Activated gamma-delta T cell (primary cell): ENCODE measurements at places on chromosomes 12 and 14.

DNA sequence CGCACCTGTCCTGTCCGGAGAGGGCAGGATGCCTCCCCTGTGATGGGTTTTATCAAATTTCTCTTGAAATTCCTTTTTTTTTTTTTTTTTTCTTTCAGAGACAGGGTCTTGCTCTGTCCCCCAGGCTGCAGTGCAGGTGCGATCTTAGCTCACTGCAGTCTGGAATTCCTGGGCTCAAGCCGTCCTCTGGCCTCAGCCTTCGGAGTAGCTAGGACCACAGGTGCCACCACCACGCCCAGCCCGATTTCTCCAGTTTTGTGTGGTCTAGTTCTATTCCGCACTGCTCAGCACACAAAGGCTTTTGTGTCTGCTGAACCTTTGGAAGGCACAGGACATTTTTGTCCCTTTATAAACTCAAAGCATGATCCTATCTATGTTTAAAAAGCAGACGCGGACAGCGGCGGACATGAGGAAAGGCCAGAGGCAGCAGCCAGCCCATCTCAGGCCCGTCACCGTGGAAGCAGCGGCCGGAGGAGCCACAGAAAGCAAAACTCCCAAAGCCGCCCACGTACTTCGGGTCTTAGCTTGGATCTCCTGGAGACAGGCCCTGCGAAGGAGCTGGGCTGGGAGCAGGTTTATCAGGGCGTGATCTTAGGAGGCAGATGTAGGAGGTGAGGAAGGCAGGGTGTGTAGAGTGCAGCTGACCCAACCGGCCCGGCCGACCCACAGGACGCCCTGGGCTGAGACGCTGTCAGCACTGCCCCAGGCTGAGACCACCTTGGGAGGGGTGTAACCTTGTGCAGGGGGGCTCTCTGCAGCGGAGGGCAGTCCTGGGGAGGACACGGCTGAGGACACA is 30.9 kb upstream of the FBRSL1 start:
- no peak for DNase-seq

GRCh38 chr12:59668674-59669073 is 72.8 kb downstream of the SLC16A7 start:
- DNase-seq, result no peak

- DNase-seq, result no peak
Observed at GRCh38 chr12:74559728-74560127, 22.1 kb downstream of the ATXN7L3B start.

GRCh38 chr12:102093319-102093718 is 26.6 kb downstream of the NUP37 start:
- DNase-seq, result no peak

DNA sequence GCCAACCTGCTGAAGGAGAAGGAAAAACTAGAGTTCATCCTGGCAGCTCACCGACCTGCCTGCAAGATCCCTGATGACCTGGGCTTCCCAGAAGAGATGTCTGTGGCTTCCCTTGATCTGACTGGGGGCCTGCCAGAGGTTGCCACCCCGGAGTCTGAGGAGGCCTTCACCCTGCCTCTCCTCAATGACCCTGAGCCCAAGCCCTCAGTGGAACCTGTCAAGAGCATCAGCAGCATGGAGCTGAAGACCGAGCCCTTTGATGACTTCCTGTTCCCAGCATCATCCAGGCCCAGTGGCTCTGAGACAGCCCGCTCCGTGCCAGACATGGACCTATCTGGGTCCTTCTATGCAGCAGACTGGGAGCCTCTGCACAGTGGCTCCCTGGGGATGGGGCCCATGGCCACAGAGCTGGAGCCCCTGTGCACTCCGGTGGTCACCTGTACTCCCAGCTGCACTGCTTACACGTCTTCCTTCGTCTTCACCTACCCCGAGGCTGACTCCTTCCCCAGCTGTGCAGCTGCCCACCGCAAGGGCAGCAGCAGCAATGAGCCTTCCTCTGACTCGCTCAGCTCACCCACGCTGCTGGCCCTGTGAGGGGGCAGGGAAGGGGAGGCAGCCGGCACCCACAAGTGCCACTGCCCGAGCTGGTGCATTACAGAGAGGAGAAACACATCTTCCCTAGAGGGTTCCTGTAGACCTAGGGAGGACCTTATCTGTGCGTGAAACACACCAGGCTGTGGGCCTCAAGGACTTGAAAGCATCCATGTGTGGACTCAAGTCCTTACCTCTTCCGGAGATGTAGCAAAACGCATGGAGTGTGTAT is 2.4 kb downstream of the FOS start:
- DNase-seq, result peak; percentile 41

GRCh38 chr14:96757456-96757855 is 39.7 kb upstream of the VRK1 start:
- DNase-seq, result no peak

DNA sequence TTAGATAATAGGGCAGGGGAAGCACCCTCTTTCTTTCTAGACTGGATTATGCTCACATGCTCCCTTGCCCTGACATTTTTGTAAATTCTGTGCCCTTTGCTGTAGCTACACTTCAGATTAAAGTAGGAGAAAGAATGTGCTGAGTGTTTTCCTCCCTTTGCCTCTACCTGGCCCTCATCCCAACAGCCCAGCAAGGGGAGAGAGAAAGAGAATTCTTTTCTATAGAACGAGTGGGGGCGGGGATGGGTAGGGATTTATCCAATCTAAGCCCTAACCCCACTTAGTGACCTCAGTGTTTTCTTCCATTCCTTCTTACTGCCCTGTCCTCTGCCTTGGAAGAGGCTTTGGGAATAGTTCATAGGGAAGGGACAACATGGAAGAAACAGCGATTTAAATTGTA is 13.5 kb downstream of the GPR84 start:
- DNase-seq, result no peak

- no peak for DNase-seq
Observed at GRCh38 chr12:96862326-96862725, 44.7 kb upstream of the NEDD1 start.

DNA sequence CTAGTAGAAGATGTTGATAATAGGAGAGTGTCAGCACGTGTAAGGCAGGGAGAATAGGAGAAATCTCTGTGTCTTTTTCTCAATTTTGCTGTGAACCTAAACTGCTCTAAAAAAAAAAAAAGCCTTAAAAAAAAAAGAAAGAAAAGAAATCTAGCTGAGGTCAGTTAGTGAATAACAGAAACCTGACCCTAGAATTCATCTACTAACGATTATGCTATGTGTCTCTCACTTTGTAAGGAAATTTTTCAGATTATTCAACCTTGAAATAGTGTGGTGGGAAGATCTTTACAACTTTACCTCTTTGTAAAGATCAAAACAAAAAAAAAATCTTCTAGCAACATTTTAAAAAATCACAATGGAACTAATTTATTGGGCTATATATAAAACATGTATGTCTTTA is 995.7 kb downstream of the GALC start:
- no peak for DNase-seq

GRCh38 chr12:101850199-101850598 is 19.4 kb upstream of the GNPTAB start:
- DNase-seq, result no peak

DNA sequence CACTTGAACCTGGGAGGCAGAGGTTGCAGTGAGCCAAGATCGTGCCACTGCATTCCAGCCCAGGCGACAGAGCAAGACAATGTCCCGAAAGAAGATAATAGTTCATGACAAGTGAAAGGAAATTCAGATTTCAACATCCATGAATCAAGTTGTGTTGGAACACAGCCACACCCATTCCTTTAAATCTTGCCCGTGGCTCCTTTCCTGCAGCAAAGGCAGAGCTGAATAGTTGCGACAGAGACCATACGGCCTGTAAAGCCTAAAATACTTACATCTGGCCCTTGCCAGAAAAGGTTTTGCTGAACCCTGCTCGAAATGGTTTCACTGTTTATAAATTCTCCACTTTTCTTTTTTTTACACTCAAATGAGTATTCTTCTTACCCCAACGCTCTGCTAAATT is 17.7 kb upstream of the ITPK1 start:
- DNase-seq, result no peak

- DNase-seq, result no peak
Observed at GRCh38 chr14:95533391-95533821, 1.4 kb upstream of the GLRX5 start.

GRCh38 chr12:8832500-8832899 is 10.1 kb downstream of the A2ML1 start:
- DNase-seq, result no peak

GRCh38 chr12:111207761-111208160 is 161.1 kb downstream of the PHETA1 start:
- no peak for DNase-seq

GRCh38 chr12:120067084-120067869 is 49.3 kb downstream of the RAB35 start:
- no peak for DNase-seq

- DNase-seq, result no peak
Observed at GRCh38 chr12:111440152-111440551, 34.4 kb downstream of the SH2B3 start.

GRCh38 chr12:11568155-11568761 is 81.2 kb upstream of the ETV6 start:
- DNase-seq, result no peak

- DNase-seq, result no peak
Observed at GRCh38 chr12:21065845-21066244, 65.1 kb upstream of the SLCO1B1 start.

- no peak for DNase-seq
Observed at GRCh38 chr12:116490471-116490870, 68.7 kb upstream of the MAP1LC3B2 start.

DNA sequence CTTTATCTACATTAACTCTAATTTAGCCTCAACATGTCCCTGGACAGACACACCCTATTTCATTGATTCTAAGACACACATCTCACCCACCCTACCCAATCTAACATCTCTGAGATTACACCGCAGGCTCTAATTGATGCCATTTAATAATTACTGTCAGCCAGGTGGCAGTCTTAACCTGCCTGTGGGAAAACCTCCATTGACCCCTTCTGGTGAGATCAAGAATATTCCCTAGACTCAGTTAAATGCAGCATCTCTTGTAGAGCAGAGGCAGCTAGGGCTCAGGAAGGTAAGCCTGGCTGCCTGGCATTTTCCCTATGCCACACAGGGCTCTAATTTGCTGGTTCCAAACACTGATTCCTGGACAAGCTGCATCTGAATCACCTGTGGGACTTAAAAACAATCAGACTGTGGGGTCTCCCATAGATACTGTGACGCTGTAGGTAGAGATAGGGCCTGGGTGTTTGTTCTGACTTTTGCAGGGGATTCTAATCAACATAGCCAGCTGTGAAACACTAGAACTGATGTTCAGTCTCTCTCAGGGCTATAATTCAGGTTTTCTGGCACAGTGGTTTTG is 14.3 kb downstream of the MCRS1 start:
- no peak for DNase-seq

GRCh38 chr14:66143387-66144112 is 342.6 kb upstream of the CCDC196 start:
- no peak for DNase-seq

DNA sequence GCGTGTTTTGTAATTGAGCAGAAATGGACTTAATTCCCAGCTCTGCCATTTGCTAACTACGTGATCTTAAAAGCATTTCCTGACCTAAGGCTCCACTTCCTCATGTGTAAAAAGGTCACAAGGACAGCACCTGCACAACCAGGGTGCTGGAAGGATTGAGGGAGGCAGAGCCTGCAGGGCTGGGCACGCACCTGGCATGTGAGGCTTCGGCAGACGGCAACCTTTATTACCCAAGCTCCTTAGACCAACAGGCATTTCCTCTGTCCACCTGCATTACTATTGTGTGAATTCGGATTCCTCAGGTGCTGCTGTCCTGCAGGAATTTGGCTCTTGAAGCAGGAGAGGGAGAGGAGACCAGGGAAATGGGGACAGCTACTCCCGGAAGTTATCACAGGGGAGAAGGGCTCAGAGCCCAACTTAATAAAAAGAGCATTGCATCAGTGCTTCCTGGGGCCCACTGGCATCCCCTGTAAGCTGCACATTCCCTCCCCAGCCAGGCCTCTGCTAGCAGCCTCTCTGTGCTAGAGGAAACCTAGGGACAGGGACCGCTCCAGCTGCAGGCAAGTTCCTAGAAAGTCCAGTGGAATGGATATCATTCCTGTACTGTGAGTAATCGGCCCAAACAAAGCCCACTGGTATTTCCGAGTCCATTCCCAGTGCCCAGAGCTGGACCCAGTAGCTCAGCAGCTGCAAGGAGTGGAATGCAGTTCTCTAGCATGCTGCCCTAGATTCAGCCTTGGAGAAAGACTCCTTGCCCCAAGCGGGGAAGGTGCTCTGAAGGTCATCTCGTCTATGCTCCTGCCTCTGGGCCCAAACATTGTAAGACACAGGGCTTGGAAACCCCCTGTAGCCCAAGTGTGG is 157.1 kb upstream of the CCND2 start:
- DNase-seq, result no peak

- no peak for DNase-seq
Observed at GRCh38 chr12:110896559-110896958, 23.8 kb downstream of the MYL2 start.

DNA sequence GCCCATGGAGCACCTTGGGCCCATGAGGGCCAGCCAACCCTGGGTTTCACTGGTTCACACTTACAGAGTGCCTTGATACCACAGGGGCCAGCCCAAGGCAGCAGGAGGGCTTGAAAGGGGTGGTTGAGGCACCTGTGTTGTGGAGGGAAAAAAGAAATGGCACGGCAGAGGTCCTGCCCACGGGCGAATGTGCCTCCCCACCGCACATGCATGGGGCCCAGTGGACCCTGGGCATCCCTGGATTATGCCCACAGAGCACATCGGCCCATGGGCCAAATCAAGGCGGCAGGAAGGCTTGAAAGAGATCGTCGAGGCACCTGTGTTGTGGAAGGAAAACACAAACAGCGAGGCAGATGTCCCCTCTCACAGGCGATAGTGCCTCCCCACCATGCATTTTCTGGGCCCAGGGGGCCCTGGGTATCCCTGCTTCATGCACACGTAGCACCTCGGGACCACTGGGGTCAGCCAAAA is 378.1 kb downstream of the ALG10 start:
- DNase-seq, result no peak

DNA sequence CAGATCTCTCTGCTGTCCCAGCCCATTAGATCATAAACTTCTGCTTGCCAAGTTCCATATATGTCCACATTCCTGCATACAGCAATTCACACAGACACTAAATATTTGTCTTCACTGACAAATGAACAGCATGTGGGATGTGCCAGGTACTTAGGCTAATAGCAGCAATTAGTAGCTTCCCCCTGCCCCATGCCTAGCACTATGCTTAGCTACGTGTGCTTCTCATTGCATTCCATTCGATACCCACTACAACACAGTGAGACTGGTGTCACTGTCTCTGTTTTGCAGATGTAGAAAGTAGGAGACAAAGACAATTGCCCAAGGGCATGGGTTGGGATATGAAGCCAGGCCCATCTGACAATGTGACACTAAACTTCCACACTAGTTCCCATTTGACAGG is 308.4 kb downstream of the BCL11B start:
- DNase-seq, result no peak

DNA sequence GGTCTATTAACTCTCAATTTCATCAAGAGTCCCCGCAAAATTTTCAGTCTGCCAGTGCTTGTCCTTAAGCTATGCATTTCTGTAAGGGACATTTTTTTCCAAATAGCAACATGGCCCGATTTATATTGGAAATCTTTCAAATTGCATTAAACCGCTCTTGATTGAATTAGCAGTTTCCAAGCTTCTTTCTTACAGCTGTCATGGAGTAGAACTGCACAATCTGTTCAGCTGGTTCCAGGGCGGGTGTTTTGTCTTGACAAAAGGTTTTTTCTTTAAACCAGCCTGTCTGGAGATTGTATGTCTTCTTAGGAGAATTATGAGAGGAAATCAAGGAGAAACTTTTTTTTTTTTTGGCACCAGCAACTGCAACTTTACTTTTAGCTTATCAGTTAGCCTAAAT is 185.8 kb downstream of the ALG10B start:
- DNase-seq, result no peak

- DNase-seq, result no peak
Observed at GRCh38 chr14:65137648-65138307, 35.5 kb upstream of the MAX start.
